Activated CD4-positive, CD25-positive, alpha-beta regulatory T cell (primary cell): ENCODE measurements at places on chromosomes 1 and 21.

GRCh38 chr1:219876798-219877209 lies 51.6 kb downstream of the SLC30A10 start:
- DNase-seq, result no peak

- DNase-seq, result no peak
Observed at GRCh38 chr1:65769636-65770035, 23.1 kb upstream of the PDE4B start.

DNA sequence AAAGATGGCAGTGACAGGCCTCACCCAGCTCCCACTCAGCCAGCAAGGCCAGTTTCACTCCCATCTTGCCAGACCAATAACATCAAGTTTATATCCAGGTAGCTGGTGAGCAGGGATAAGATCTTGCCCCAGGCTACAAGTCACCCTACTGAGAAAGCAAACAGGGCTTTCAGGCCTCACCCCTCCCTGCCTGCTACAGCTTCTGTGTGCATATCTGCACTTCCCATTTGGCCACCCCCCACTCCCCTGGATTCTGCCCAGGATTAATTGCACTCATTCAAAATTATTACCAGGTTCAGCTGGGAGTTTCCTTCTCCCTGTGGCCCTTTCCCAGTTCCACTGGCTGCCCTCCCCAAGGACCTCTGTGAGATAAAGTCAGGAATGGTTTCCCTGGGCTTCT lies 352.1 kb downstream of the TBX15 start:
- no peak for DNase-seq

GRCh38 chr1:201970334-201971159 lies 11.9 kb upstream of the RNPEP start:
- no peak for DNase-seq

DNA sequence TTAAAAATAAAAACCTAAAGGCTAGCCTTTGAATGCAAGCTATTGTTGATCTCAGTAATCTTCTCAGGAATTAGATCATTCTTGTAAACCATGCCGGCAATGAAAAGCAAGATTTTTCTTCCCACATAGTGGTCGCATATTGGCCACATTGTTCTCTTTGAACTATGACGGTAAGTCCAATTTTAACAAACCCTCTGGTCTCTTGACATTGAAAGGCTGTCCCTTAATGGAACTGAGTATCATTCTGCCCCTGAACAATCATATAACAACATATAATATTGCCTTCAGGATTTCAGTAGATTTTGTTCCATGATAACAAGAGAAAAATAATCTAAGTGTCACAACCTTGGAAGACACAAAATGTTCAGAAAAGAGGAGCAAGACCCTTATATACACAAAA lies 1.3 kb downstream of the TNNI3K start:
- no peak for DNase-seq

DNA sequence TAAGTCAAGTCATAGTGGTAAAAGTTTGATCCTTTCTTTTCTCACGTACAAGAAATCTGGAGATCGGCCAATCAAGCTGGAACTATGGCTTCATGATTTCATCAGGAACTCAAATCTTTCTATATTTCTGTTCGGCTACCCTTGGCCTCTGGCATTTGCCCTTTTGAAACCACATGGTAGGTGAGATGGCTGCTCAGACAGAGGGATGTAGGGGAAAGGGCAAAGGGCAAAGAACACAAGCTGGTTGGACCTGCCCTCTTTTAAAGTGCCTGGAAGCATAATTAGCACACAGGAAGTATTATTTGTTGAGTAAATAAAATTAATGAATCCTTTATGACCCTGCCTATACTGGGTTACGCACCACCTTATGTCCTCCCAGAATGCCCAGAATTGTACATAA lies 11.5 kb upstream of the RGS1 start:
- DNase-seq, result no peak

DNA sequence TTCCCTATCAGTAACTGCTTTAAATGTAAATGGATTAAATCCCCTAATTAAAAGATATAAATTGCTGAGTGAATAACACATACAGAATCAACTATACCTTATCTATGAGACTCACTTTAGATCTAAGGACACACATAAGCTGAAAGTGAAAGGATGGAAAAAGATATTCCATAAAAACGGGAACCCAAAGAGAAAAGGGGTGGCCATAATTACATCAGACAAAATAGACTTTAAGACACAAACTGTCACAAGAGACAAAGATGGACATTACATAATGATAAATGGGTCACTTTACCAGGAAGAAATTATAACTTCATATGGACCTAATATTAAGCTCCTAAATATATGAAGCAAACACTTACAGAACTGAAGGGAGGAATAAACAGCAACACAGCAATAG lies 59.2 kb downstream of the SLC25A24 start:
- DNase-seq, result no peak

DNA sequence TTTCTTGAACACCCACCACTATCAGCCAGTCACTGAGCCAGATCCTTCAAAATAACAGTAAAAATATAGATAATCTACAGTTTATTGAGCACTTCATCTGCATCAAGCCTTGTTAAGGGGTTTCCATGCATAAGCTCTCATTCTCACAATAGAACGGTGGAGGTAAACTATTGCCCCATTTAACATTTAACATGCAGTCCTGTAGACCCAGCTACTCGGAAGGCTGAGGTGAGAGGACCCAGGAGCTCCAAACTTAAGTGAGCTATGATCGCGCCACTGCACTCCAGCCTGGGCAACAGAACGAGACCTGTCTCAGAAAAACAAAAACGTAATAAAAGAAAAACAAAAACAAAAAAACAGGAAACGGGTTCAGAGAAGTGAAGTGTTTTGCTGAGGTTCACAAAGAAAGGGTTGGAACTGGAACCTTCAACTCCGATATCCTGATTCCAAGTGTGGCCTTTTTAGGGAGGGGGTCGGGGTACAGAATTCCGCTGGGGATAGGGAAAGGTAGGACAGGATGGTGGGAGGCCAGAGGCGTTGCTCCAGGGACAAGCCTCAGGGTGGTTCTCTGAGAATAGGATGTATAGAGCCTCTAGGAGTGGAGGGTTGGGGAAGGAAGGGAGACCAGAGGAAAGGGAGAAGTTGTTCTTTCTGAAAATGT lies 11.6 kb upstream of the SESN2 start:
- no peak for DNase-seq

DNA sequence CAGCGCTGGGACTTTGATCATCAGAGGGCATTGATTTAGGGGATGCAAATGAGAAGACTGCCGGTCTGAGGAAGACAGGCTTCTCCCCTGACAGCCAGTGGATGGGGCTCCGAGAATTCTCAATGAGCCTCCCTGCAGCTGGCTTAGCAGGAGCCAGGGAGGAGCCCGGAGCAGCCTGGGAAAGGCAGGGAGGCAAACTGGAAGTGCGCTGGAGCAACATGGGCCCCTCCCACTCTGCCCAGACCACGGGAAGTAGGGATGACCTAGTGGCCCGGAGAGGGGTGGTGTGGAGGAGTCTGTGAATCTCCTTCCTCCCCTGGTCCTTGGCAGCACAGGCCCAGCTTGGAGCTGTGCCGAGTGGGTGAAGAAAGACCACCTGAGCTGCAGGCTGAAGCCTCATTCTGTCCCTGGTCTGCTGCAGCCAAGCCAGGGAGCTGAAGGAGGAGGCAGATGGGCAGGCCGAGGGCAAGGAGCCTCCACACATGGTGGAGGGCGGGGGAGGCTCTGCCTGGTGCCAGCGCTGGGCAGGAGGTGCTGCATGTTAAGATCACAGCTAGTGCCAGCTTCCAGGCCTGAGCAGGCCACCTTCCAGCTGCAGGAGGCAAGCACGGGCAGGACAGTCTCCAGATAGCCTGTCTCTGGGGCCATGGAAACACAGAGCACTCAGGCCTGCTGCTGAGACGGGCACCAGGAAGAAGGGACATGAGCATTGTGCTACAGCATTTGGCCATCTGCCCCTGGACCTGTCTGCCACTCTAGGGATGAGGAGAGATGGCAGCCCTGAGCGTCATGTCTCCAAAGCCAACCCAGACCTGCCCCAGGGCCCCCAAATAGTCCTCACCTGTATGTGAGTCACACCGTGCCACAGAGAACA lies 12.2 kb upstream of the CLSTN1 start:
- DNase-seq, result no peak

- DNase-seq, result no peak
Observed at GRCh38 chr1:157004327-157004726, 41.2 kb downstream of the ARHGEF11 start.

DNA sequence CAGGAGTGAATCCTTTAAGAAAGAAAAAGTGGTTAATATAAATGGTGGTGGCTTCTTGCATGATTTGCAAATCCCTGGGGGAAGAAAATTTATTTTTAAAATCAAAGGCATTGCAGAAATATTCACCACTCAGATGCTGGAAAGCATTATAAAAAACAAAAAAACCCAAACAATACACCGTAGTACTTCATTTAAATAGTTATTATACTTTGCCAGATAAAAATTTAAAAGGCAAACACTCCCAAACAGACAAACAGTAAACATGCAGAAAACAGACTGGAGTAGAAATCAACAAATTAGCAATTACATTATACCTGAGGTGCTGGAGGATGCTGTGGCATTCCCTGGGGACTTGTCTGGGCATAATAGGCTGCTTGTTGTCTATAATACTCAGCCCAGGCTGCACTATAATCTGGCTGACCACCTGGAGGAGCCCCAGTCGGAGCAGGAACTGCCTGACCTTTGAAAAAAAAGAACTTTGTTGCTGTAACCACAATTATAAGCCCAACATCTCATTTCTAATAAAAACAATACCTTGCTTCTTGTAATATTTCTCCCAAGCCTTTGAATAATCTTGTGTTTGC lies 29.9 kb downstream of the FUBP1 start:
- DNase-seq, result no peak

- DNase-seq, result no peak
Observed at GRCh38 chr1:70327306-70328076, 27.0 kb downstream of the ANKRD13C start.
